ENCODE measurements at places on chromosomes 4 and X.

DNA sequence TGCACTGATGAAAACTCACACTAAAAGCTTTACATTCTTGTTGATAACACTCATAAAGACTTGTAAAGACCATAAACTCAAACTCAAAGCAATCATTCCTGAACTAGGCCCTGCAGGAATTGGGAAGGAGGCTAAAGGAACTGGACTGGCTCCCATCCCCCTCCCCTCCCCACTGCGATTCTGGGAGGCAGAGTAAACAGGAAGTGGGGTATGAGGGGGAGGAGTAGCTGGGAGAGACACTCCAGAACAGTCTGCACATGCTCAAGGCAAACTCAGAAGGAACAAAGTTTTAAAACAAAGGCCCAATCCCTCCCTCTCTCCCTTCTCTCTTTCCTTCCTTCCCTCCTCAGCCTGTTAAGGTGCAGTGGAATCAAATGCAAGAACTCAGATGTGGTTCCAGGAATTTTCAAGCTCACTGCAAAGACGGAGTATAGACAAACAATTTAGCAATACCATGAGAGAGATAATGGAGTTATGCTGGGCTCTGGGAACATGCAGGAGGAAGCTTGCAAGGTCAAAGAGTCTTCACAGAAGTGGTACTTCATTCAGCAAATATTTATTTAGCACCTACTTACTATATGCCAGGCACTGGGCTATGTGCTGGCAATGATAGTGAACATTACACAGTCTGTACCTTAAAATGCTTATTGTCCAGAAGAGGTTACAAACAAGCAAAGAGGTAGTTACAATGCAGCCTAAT lies 15.9 kb downstream of the MID1IP1 start:
- DNase-seq, result peak; percentile 45

DNA sequence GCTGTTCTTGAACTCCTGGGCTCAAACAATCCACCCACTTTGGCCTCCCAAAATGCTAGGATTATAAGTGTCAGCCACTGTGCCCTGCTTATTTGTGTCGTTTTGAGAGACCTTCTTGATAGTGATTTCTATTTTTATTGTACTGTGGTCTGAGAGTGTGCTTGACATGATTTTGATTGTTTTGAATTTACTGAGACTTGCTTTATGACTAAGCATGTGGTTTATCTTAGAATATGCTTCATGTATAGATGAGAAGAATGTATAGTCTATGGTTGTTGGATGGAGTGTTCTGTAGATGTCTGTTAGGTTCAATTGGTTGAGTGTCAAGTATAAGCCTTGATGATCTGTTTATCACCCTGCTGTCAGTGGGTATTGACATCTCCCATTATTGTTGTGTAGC lies 789.3 kb downstream of the IL1RAPL1 start:
- DNase-seq, result no peak

GRCh38 chr4:95601356-95601755 lies 52.6 kb upstream of the UNC5C start:
- DNase-seq, result no peak

GRCh38 chrX:21373637-21374162 lies 518 bp upstream of the CNKSR2 start:
- DNase-seq, result no peak

DNA sequence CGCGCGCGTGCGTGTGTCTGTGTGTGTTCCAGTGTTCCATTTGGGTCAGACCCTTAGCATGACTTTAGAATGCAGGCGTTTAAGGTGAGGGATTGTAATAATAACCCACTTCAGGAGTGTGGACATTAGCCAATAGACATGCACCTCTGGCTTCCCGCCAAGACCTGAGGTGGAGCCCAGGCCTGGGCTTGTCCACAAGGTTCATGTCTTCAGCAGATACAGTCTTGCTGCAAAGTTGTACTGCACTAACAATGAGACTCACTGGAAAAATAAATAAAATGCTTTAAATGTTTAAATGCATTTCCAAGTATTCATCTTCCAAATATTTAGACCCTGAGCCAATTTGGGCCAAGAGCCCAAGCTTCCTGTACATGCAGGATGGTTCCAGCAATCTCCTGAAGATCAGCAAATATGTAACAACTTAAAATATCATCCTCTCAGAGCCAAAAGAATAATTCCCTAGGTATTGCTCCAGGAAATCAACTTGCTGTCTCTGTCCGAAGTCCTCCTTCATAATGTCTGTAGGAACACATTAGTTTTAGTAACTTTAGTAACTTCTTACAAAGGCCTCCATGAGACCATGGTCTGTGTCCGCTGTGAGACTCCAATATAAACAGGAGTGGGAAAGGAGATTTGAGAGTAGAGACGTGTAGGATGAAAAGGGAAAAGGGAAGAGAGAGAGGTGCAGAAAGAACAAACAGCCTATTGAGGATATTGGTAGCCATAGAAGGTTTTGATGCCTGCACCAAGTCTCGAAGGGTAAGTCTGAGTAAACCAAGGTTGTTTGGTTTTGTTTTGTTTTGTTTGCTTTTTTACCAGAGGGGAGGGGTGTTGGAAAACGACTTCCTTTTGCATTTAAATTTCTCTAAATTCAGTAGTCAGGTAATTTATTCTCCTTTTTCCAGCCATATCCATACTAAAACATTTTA lies 98.5 kb upstream of the KLF3 start:
- no peak for DNase-seq

DNA sequence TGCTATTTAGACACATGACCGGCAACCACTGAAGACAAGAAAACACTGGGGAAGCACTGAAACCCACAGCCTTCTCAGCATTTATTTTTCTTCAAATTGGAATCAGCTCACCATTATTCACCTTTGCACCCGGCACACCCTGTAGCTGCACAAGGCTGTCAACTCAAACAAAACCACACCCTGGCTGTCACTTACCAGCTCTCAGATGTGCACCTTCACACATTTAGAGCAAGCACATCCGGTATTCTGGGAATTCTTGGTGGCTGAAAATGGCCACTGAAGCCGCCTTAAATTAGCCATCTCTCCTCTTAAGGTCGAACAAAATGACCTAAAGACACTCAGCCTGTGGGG lies 5.9 kb downstream of the ZFYVE28 start:
- no peak for DNase-seq

- DNase-seq, result peak; percentile 36
Observed at GRCh38 chrX:10685923-10686595, 65.7 kb upstream of the MID1 start.

GRCh38 chr4:38069271-38069760 lies 109.1 kb downstream of the PTTG2 start:
- DNase-seq, result peak; percentile 72

DNA sequence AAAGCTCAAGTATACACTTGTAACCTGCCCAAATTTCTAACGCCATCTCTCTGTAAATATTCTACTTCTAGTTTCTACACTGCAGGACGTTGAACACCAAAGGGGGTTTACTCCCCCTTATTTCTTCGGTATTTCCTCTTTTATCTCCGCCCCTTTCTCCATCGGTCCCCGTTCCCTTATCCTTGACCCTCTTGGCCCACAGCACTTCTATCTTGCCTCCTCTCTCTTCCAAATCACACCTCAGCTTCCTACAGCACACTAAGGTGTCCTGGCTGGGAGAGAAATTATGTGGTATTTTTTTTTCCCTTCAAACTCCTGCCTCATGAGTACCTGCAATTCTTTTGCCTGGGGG lies 715 bp downstream of the ZMAT1 start:
- DNase-seq, result no peak

GRCh38 chrX:24703185-24703494 lies 9.4 kb downstream of the POLA1 start:
- no peak for DNase-seq

- no peak for DNase-seq
Observed at GRCh38 chr4:104425948-104426347, 68.7 kb downstream of the CXXC4 start.

DNA sequence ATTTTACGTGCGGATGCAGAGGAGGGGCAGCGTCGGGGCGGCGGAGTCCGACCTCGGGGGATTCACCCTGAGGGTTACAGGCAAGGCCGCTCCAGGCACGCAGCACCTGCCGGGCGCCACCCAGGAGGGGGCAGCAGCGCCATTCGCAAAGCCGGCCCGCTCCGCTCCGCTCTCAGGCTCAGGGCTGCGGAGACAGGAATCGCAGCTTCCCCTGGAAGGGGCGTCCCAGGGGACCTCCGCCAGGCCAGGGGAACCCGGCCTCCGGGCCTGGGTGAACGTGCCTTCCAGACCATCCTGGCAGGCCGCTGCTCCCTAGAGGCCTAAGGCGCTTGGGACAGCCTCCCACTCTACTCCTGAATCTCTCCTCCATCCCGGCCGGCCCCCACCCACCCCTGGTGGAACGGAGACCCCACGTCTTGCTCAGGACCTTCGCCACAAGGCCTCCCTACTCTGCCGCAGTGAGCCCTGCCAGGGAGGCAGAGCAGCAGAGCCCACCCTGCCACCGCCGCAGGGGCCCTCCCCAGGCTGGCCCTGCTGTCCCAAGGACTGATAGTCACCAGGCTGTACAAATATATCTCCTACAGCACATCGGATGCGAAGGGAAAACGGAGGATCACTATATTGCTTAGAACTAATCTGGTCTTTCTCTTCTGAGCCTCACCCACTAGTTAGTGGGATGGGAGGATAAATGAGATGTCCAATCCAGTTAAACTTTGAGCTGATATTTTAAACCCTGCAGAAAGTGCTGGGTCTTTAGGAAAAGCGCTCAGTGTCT lies 115.0 kb downstream of the SMIM20 start:
- DNase-seq, result no peak

- DNase-seq, result no peak
Observed at GRCh38 chr4:147860960-147861359, 129.1 kb downstream of the ARHGAP10 start.

- peak; percentile 9 for DNase-seq
Observed at GRCh38 chrX:18252644-18253359, 32.1 kb upstream of the BEND2 start.

DNA sequence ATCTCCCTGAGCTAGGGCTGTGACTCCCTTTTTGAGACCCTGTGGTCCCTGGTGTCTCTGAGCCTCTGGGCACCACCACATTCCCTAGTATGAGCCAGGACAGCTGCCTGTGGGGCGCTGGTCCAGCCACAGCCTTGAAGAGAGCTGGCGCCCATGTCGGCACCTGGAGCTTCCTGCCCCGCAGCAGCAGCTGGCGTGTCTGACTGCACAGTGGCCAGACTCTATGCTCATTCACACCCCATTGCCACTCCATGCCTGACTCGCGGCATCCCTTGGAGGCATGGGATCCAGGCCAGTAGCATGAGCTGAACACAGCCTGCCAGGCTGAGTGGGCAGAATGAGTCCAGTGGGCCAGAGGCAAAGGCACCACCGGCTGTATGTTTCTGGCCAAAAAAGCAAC lies 8.3 kb upstream of the SPP1 start:
- no peak for DNase-seq

GRCh38 chrX:132751063-132751690 lies 207.3 kb downstream of the HS6ST2 start:
- DNase-seq, result no peak
